Activated effector memory CD4-positive, alpha-beta T cell treated with anti-CD3 and anti-CD28 coated beads, Interleukin-2, amount 50 U/mL, for 16 hours (primary cell): ENCODE measurements at places on chromosomes 7 and 10.

DNA sequence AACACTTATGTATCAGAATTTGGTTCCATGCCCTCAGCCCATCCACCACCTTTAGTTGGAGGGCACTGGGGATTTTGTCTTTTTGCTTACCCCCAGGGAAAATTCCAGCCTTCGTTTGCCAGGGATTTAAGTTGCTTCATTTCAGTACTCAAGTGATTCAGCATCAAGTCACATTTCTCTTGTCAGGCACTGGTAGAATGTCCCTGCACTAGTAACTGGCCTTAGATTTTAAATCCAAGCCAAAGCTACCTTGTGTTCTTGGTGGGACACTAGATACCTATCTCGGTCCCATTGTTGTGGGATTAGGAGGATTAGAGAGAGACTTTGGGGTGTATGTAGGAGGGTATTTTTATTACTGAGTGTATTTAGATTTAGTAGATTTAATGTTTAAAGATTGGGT lies 613.1 kb downstream of the SUGCT start:
- no peak for DNase-seq

- no peak for DNase-seq
Observed at GRCh38 chr10:10490581-10490980, 527.1 kb upstream of the CELF2 start.

GRCh38 chr10:128514536-128514935 lies 388.3 kb upstream of the MKI67 start:
- DNase-seq, result no peak

GRCh38 chr7:111607621-111608020 lies 45.3 kb upstream of the IMMP2L start:
- DNase-seq, result no peak

- no peak for DNase-seq
Observed at GRCh38 chr7:46571996-46572395, 650.9 kb upstream of the IGFBP3 start.

DNA sequence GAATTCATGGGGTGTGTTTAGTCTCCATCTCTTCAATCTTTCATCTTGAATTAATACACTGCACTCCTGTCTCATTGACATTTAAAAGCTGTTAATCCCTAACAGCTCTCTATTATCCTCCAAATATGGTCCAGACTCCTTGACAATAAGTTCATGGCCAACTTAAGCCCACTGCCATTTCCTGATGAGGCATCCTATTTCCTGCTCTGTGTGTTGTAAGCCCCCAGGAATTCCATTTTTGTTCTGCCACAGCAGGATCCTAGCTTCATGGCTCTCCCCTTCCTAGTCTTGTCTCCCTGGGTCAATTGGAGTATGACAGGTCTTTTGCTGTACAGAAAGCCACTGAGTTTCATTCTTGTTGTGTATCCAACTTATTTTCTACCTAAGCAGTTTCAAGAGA lies 218.8 kb downstream of the OTUD1 start:
- DNase-seq, result no peak

GRCh38 chr10:6348096-6348874 lies 145.6 kb downstream of the PFKFB3 start:
- peak; percentile 92 for DNase-seq

DNA sequence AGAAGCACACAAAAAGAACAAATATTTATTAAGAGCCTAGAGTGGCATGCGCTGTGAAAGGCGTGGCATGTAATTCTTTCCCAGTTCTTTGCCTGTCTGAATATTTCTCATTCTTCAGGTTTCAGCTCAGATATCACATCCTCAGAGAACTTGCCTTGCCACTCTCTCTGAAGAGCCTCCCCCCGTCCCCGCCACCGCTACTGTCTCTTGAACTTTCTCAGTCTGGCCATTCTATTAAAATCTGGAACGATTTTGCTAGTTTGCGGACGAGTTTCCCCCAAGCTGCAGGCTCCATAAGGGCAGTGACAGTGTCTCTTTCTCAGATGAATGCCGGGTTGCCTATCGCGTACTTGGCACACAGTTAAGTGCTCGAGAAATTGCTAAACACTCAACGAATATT lies 787 bp upstream of the PLEKHA1 start:
- no peak for DNase-seq

- no peak for DNase-seq
Observed at GRCh38 chr7:90938371-90938770, 325.9 kb upstream of the FZD1 start.

DNA sequence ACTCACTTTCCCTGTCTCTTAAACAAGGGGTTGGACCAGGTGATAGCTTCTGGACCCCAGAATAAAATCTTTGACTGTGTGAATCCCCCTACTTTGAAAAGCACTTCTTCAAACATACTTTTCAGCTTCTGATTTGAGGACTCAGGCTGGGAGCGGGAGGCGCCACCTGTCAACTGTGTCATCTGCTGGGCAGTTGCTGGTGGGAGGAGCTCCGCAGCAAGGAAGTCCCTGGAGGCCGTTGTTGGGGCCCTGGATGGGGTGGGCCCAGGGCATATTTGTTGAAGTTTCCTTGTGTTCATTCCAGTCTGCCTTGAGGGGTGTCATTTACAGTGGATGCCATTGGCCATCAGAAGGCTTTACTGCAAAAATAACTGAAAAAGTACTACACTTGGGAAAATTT lies 197.7 kb downstream of the CCDC3 start:
- no peak for DNase-seq

GRCh38 chr10:111988646-111989045 lies 194.9 kb downstream of the GPAM start:
- DNase-seq, result no peak

DNA sequence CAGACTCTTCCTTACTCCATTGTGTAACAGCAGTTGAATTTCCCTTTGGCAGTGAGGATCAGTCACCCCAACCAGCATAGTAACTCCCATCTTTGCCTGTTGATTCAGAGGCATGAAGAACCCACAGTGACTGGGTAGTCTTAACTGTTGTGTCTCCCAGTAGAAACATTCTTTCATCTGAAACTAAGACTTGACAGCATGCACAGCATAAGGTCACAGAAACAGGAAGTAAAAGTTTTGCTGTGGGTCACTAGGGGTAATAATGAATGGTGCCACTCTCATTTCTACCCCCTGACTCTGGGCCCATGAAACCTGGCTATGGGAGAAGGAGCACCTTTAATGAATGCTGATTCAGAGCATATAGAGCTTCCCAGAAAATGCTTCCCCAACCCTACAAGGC lies 8.3 kb upstream of the FRMPD2 start:
- DNase-seq, result no peak

DNA sequence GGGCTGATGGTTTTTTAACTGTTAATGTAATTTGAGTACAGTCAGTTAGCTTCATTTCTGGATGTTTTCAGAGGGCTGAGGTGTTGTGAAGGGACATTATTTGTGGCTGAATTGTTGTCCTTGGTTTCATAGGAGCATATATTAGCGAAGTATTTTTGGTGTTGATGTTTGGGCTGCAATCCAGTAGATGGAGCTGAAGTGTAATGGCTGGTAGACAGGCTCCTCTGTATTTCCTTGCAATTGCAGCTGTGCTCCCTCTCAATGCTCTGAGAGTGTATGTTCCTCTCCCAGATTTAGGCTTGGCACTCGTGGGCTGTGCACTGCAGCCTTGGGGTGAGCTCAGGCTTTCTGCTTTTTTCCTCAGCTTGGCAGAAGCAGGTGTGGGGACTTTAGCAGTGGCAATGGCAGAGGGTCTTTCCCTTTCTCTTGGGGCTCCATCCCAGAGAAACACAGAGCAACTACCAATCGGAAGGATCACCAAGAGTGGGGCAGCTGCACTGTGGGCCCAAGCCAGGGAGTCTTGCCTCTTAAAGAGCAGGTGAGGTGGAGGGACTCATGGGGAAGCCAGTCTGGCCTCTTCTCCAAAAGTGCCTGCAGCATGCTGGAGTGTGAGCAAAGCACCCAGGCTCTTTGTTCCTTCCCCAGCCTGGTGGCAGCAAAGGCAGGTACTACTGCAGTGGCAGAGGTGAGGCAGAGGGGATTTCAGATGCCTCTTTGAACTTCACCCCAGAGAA lies 544.4 kb downstream of the SH2D4B start:
- no peak for DNase-seq

DNA sequence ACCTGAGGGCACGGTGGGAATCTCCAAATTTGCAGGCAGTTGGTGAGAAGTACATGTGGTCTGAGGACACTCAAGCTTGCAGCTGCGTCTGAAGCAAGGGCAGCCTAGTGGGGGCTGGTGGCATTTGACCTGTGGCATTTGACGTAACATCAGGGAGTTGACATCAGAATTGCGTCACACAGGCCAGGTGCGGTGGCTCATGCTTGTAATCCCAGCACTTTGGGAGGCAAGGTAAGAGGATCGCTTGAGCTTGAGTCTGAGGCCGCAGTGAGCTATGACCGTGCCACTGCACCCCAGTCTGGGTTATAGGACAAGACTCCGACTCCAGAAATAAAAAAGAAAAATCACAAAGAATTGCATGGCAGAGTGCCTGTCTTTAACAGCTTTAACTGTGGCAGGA lies 25.6 kb upstream of the RBAK start:
- DNase-seq, result no peak

DNA sequence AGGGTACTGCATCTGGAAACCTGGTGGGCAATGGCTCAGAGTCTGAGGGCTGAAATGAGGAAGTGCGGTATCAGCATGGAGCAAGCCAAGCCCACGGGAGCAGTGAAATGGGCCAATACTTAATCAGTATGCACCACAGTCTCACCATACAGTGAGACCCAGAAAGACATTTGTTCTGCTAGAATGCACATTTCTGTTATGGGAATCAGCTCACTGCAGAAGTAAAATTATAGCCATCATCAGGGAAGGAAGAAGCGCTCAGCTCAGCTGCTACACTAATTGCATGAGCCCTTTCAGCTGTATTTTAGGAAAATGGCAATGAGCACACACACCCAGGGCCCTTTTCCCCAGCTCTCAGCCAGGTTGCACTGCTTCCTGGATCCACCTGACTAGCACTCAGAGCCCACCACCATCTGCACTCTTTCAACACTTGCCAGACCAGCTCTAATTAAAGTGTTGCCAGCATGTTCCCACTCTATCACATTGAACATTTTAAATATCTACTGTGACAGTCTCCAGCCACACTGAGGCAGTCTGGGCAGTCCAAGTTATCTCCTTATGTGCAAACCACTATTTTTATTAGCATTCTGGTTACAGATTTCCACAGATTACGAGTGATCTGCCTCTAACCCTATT lies 44.2 kb upstream of the PIK3AP1 start:
- DNase-seq, result no peak

GRCh38 chr7:70586822-70587221 lies 545.1 kb upstream of the GALNT17 start:
- DNase-seq, result no peak

DNA sequence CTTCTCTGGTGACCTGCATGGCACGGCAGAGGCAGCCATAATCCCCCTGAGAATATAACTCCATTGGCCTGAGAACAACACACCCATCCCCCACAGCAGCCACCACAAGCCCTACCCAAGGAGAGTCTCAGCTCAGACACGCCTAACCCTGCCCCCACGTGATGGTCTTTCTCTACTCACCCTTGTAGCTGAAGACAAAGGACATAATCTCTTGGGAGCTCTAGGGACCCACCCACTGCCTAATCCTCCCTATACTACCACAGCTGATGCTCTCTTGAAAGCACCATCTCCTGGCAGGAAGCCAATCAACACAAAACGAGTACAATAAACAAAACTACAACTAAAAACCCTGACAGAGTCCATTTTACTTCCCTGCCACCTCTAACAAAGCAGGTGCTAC lies 30.7 kb upstream of the HPSE2 start:
- no peak for DNase-seq

GRCh38 chr10:113915540-113915939 lies 61.1 kb downstream of the NHLRC2 start:
- no peak for DNase-seq

GRCh38 chr7:11831156-11831735 lies 752 bp downstream of the THSD7A start:
- DNase-seq, result no peak
